ENCODE measurements at places on chromosomes 5 and 9. TPM values are rescaled to one million over a fixed set of nuclear protein-coding genes. Genes with fewer than 3 reads are reported as not detected.

PCDHB3 gene
- polyA plus RNA-seq: 0.27 TPM

GRCh38 chr9:131700765-131701435 is 39.0 kb downstream of the RAPGEF1 start:
- no peak for DNase-seq

GRCh38 chr5:61435368-61435767 is 103.3 kb downstream of the ZSWIM6 start:
- no peak for DNase-seq

GRCh38 chr9:119588874-119589744 is 219.9 kb upstream of the BRINP1 start:
- DNase-seq: no peak

- DNase-seq: no peak
Measured at GRCh38 chr9:134144801-134145200, 8.9 kb downstream of the WDR5 start.

Data from heart left ventricle (tissue), 16 donors.